Activated CD4-positive, alpha-beta T cell treated with anti-CD3 and anti-CD28 coated beads, Interleukin-2, amount 50 U/mL, for 24 hours (primary cell): ENCODE measurements at places on chromosomes 5 and 9.

DNA sequence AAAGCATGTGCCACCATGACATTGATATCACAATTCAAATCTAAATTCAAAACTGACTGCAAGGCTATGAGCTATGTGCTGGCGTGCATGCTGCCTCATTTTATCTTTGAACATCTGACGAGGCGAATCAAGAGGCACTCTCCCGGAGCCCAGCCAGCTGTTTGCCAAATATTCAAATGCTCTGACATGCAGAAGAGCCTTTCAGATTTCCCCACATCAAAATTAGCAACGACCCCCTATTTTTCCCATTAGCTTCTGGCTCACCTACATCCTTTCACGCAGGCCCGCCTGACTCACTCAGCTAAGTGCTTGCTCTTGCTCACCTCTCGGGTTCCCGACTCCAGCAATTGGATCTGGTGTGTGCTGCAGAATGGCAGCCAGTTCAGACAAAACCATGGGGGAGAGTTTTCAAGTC is 159.0 kb downstream of the NR2F1-AS1 start:
- no peak for DNase-seq

GRCh38 chr5:149912226-149912871 is 32.2 kb downstream of the PDE6A start:
- DNase-seq = no peak

- DNase-seq = no peak
Observed at GRCh38 chr9:118533850-118534249, 829.6 kb downstream of the TLR4 start.

- no peak for DNase-seq
Observed at GRCh38 chr9:16501141-16501540, 369.3 kb downstream of the BNC2 start.

GRCh38 chr9:37575921-37576721 is at the start of gene FBXO10:
TSS of gene FBXO10 (minus strand) at chr9:37576380. CDS start at chr9:37541768, 34,612 bp downstream.
- no peak for DNase-seq

DNA sequence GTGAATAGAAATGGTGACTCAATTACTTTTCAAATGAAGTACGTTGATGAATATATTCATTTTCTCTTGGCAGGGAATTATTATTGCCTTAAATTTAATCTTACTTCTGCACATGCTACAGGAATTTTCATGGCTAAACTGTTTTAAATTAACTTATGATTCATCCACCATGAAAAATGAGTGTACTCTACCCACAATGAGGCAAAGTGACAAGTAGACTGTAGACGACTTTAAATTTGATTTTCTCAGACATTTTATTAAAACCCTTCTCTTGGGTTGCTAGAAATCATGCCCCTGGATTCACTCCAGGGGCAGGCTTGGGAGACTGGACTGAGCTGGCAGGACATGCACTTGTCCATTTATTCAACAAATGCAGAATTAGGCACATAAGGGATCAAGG is 23.5 kb upstream of the ERAP2 start:
- no peak for DNase-seq

DNA sequence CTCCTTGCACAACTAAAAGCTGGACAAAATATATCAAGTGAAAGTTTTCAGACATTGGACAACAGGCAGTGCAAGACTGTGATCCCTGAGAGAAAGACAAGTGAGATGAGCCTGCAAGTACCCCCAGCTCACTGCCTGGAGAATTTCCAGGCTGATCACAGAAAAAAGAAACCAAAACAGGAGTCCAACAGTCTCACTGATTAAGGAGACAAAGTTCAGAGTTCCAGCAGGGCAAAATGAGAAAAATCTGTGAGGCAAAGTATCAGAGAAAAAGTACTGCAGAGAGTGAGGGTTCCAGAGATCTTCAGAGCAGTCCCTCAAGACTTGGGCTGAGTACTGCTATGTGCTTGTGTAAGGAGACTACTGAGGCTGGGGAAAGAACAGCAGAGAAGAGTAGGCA is 56.0 kb upstream of the PRSS3 start:
- DNase-seq = no peak

- DNase-seq = no peak
Observed at GRCh38 chr5:93621327-93621798, 38.3 kb downstream of the NR2F1 start.

DNA sequence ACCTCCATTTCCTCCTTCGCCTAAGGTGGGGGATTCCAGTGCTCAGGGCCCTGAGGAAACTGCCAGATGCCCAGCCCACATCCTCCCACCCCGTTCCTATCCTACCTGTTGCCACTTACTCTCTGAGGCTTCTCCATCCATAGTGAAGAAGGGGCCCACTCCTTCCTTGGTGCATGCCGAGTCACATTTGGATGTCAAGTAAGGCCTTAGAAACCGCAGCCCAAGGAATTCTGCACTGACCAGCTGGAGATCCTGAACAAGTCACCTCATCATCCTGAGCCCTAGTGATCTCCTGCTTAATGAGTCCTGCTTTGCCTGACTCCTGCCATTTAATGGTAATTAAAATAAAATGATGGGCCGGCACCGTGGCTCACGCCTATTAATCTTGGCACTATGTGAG is 6.7 kb upstream of the TNIP1 start:
- no peak for DNase-seq

GRCh38 chr5:124421584-124421983 is 324.9 kb downstream of the ZNF608 start:
- DNase-seq = no peak

DNA sequence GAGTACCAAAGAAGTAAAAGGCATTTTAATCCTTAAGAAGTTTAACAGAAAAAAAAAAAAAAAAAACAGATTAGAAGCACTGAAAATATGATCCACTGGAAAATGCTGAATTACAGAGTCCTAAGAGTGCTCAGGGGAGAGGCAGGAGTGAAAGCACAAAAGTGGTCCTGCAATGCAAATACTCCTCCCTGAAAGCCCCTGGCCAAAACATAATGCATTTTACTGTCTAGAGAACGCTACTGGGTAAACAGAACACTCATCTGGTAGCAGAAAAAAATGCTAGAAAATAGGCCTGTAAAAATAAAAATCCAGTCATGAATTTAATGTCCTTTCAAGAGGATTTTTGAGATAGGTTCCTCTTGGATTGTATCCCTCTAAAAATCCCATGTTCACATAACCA is 81.9 kb downstream of the ADAMTS12 start:
- no peak for DNase-seq

- DNase-seq = no peak
Observed at GRCh38 chr9:106693558-106693957, 169.4 kb upstream of the ZNF462 start.

DNA sequence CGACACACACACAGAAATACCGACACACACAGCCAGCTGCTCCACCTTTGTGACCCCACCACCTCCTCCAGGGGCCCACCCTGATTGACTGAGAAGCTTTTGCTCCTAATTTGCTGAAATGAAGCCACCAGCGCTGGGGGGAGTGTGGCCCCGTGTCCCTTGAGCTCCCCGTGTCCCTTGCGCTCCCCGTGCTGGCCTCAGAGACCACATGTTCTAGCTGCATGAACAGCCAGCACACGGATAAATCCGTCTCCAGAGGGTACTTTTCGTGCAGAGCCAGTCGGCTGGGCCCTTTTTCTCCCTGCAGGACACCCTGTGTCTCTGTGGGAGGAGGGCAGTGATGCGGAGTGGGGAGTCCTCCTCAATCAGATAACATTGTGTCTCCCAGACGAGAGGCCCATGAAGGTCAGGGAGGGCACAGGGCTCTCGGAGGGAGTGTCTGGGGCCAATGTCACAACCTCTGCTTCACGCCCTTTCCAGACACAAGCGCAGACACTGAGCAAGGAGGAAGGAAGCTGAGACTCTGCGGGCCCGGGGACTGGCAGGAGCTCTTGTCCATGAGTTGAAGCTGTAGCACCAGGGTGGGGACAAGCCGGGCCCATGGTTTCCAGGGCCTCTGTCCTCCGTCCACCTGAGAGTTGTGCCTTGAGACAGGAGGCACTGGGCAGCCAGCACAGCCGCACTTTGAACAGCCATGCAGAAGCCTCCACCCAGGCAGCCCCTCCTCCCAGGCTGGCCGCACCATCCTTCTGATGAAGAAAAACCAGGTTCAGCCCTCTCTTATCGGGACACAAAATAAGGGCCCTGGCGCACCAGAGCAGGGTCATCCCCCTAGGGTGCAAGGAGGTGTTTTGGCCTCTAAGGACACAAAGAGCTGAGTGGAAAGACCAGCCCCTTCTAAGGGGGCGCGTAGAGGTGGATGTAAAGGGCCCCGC is 36.4 kb upstream of the SLC6A19 start:
- no peak for DNase-seq

- DNase-seq = no peak
Observed at GRCh38 chr5:20524991-20525529, 537.1 kb upstream of the CDH18 start.

- no peak for DNase-seq
Observed at GRCh38 chr9:136712690-136713544, 545 bp downstream of the DIPK1B start.

DNA sequence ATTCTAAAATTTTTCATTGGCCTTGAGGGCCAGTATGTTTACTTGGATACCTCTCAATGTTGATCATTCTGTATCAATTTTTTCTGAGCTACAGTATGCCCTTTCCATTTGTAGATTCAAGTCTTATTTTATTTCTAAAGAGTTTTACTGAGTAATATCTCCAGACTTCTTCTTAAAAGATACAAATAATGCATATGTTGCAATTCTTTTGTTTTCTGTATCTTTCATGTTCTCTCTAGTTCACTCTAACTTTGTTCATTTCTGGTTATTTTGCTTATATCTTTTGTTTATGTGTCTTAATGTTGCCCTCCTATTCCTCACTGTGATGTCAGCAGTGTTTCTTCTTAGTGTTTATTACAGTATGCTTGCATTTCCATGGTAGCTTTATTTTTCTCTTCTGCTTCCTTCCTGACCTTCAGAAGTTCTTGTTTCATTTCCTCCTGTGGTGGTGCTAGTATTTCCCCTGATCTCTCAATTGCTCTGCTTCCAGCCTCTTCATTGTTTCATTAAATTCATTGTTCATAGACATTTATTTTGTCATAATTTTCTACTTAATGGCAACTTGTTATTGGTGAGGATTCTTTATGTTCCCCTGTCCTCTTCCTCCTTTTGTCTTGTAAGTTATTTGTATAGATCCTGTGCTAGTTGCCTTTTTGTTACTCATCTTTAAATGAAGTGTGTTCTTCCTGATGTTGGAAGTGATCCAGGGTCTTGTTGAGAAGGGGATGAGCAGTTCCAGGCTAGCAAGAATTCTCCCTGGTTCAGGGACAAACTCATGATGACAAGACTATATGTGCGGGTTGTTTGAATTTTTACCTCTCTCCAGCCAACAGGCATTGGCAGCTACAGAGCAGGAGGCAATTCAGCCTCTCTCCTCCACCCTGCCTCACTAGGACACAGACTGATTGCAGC is 160.8 kb downstream of the DEPDC1B start:
- no peak for DNase-seq

DNA sequence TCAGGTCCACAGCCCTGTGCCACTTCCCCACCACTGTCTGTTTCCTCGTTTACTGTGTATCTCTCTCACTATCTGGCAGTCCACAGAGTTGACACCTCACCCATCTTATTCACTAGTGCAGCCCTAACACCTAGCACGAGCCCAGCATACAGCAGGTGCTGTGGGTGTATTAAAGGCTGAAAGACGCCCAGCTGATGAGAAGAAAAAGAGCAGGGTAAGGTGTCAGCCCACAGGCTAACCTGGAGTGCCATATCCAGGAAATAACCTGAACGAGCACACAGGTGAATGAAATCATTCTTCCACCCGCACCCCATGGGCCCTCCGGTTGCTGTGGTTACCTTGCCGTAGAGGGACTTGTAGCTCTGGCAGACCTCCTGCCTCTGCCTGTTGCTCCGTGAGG is 18.6 kb downstream of the ANXA6 start:
- DNase-seq = no peak

DNA sequence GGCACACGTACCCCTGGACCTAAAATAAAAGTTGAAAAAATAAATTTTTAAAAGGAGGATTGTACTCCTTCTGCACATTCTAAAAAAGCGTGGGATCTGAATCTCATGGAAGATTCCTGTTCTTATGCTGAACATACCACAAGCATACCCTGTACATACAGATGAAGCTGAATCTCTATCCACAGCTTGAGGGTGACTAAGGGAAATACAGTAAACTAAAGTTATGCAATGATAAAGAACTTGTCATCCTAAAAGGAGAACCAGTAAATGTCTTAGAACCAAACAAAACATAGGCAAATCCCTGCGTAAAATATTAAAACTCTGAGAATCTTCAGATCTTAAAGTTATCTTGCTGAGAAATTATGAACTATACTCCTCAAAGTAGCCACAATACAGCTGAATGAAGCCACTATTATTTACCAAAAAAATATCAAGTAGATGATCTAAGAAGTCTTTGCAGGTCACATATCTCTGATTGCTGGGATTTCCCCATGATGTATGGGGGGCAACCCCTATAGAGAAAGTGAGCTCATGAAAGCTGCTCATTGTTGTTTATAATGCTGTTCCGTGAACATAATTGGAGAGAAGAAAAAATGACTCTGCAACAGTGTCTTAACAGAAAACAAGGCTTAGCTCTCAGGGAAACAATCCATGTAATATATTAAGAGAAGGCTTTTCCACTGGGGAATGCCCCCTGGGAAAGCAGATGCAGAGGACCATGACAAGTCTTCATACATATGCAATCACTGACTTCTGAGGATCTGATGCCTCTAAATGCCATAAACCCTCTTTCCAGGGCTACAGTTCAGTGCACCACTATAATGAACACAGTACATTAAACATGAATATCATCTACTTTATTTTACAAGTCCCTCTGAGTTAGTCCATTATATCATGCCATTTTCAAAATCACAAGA is 210.1 kb downstream of the EPB41L4A start:
- DNase-seq = no peak

DNA sequence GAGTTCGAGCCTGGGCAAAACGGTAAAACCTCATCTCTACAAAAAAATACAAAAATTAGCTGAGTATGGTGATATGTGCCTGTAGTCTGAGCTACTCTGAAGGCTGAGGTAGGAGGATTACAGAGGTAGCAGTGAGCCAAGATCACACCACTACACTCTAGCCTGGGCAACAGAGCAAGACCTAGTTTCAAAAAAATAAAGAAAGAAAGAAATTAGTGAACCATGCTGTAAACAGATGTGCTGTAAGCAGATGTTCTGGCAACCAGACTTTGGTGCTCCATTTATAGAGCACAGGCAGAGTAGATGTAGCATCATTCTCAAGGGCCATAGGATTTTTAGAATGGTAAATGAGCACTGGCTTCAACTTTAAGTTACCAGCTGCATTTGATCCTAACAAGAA is 115.4 kb downstream of the ST8SIA4 start:
- no peak for DNase-seq

GRCh38 chr5:62142351-62142750 is 163.7 kb upstream of the KIF2A start:
- DNase-seq = no peak
